ENCODE measurements at places on chromosomes 2 and 18.

- DNase-seq, result no peak
Observed at GRCh38 chr2:17593445-17593840, 52.9 kb downstream of the VSNL1 start.

- peak; percentile 12 for DNase-seq
Observed at GRCh38 chr2:136060416-136060815, 57.5 kb downstream of the CXCR4 start.

- no peak for DNase-seq
Observed at GRCh38 chr2:46548103-46548486, 68.7 kb downstream of the TMEM247 start.

DNA sequence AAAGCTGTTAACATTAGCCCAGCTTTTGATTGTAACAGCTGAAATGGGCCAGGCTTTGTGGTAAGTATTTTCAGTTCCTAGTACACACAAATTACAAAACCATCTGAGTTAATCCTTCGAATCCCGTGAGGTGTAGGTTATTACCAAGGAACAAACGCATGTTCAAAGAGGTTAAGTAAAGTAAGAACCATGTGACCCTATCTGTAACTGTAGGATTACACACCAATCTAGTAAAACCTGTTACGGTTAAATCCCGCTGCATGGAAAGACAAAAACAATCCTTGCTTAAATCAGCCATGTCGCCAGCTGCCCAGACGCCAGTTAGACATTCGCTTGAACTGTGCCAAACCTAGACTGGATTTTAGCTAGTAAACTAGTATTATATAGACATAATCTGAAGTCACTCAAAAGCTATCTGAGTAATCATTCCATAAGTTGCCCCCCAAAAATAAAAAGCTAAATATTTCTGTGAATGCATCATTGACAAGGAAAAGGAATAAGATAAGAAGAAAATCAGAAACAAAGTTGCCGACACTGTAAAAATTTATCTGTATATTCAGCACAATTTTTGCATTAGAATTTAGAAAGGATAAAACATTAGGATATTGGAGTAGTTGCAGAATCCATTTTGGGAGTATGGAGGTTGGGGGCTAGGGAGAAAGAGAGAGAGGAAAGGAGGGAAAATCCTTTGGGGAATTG is 638.0 kb downstream of the CNTNAP5 start:
- no peak for DNase-seq

- no peak for DNase-seq
Observed at GRCh38 chr2:225008179-225008856, 34.0 kb downstream of the DOCK10 start.

GRCh38 chr18:5987249-5987648 is 91.9 kb upstream of the TMEM200C start:
- DNase-seq, result no peak

GRCh38 chr2:15993666-15994065 is 53.3 kb downstream of the MYCN start:
- no peak for DNase-seq

DNA sequence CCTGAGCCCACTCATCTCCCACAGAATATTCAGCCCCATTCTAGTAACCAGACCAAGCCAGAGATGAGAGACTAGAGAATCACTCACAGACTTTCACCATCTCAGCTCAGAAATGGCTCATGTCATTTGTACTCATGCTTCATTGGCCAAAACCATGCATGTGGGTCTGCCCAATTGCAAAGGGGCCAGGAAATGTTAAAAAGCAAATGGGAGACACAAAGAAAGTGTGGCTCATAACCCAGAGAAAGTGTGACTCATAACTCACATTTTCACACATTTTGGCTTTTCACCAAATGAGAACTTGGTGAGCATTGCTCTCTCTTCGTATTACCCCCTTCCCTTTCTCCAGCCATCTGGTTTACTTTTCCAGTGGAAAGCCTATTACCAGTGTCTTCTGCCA is 66.2 kb downstream of the MDH1 start:
- DNase-seq, result peak; percentile 29

DNA sequence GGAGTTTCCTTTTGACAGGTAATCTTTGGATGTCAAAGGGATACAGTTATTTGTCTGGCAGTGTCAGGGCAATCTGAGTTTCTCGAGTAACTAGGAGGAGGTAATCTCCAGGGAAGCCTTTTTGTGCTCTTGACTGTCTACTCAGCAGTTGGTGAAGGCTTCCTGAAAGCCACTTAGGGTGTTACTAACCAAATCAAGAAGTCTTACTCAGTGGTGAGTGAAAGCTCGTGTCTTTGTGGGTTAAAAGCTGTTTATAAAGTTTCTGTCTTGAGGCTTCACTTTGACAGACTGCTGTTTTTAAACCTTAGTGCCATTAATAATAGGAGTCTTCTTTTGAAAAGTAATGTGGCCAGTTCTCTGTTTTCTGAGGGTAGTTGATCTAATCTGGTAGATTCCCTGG is 1.7 kb downstream of the THSD7B start:
- no peak for DNase-seq

DNA sequence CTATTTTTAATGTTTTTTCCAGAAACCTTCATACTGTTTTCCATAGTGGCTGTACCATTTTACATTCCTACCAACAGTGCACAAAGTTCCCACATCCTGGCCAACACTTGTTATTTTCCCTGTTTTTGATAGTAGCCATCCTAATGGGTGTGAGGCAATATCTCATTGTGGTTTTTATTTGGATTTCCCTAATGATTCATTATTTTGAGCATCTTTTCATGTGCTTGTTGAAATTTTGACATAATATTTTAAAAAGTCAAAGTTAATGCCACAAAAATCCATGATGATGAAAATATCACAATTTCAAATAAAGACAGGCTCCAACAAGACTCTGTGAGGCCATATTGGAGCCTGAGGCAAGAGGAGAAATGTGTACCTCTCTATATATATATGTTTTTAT is 50.2 kb downstream of the VWA3B start:
- DNase-seq, result no peak

- peak; percentile 63 for DNase-seq
Observed at GRCh38 chr2:75547345-75548035, 13.2 kb downstream of the EVA1A start.

All from Daoy (cell line).